ENCODE measurements at places on chromosomes 12 and 14.
A peak's percentile ranks its signal among the peaks of the same experiment; 100 is the strongest.

- no peak for DNase-seq
Observed at GRCh38 chr14:103026988-103027387, 30.4 kb downstream of the CDC42BPB start.

DNA sequence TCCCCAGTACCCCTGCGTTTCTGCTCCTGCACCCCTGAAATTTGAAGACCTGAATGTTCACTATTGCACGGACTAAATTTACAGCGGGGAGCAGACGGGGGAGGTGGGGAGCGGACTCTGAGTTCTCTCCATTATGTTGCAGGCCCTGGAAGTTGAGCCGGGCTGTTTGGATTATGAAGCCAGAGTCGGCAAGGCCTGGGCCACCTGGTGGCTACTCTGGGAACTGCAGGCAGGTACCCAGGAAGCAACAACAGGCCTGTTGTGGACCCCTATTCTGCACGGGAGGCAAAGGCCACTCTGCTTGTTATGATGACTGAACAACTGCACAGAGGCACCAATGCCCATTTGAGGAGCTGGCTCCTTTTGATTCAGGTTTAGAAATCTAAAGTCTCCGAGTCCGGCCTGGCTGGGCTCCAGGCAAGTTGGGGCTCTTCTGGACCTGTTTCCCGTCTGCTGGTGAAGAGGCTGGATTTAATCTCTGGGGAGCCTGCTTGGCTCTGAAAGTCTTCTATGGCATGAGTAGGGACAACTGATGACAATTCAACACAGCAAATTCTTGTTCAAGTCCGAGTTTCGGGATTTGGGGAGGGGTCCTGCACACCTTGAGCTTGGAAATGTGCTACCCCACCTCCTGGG lies 34.1 kb upstream of the FAM181A start:
- DNase-seq: peak; percentile 56

DNA sequence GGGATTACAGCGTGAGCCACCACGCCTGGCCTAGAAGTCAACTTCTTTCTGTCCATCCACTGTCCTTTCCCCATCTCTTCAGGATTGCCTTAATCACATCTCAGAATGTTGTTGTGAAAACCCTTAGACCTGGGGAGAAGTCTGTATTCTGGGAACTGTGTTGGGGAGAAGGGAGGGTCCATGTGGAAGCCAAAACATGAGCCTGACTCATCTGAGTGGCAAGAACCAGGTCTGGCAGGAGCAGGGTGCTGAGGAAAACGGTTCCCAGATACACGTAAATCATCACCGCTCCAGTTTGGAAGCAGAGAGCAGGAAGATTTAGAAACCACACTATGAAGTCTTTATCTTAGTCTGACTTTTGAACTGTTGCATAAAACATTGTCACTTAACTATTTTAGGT lies 245.6 kb upstream of the RGS6 start:
- DNase-seq: no peak

DNA sequence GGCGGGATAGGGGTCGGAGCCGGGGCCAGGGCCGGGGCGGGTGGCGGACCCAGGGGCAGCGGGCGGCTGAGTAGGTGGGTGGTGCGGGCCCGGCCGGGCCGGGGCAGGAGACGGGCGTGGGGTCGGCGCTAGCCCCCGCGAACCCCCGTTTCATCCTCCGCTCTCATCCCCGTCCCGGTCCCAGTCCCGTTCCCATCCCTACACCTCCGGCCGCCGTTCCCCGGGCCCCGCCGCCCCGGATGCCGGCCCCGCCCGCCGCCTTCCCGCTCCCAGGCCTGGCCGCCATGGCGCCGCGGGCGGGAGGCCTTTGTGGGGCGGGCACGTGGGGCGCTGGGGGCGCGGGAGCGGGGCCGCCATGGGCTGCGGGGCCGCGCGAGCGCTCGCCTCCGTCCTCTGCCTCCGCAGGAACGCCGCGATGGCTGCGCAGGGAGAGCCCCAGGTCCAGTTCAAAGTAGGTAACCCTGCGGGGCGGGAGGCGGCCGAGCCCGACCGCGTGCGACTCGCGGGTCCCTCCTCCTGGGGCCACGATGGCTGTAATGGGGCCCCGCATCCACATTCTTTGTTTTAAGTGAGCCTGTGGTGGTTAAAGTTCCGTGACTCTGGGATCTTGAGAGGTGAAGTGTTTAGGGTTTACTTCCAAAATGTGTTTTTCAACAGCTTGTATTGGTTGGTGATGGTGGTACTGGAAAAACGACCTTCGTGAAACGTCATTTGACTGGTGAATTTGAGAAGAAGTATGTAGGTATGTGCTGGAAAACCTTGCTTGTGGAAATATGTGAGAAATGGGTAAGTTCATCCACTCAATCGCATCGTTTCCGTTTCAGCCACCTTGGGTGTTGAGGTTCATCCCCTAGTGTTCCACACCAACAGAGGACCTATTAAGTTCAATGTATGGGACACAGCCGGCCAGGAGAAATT lies 572 bp downstream of the RAN start:
- no peak for DNase-seq

- no peak for DNase-seq
Observed at GRCh38 chr14:90692826-90693225, 123.4 kb downstream of the TTC7B start.

- DNase-seq: no peak
Observed at GRCh38 chr14:98868866-98869265, 403.1 kb downstream of the BCL11B start.

GRCh38 chr12:60205500-60205899 lies 609.7 kb downstream of the SLC16A7 start:
- DNase-seq: no peak

DNA sequence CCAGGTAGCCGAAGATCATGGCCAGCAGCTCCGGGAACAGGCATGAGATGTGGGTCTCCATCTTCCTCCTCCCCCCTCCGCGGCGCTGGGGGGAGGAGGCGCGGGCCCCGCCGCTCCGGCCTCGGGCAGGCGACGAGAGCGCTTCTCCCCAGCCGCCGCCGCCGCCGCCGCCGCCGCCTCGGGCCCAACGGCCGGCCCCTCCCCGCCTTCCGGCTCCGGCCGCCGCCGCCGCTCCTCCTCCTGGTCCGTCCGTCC lies 448 bp downstream of the FBXL14 start:
- no peak for DNase-seq

GRCh38 chr12:83807871-83808270 lies 1104.7 kb downstream of the SLC6A15 start:
- no peak for DNase-seq

- no peak for DNase-seq
Observed at GRCh38 chr12:65656156-65656882, 168.0 kb upstream of the HMGA2 start.

DNA sequence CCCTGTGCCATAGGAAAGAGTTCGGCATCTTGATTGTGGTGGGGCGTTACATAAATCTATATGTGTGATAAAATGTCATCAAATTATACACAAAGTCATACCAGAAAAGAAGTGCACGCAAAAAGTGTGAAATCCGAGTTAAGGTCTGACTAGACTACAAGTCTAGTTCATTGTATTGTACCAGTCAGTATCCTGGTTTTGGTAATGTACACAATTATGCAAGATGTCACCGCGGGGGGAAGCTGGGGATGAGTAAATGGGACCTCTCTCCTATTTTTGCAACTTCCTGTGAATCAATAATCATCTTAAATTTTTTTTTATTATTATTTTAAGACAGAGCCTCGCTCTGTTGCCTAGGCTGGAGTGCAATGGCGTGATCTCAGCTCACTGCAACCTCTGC lies 43.2 kb upstream of the BCL11B start:
- DNase-seq: no peak

DNA sequence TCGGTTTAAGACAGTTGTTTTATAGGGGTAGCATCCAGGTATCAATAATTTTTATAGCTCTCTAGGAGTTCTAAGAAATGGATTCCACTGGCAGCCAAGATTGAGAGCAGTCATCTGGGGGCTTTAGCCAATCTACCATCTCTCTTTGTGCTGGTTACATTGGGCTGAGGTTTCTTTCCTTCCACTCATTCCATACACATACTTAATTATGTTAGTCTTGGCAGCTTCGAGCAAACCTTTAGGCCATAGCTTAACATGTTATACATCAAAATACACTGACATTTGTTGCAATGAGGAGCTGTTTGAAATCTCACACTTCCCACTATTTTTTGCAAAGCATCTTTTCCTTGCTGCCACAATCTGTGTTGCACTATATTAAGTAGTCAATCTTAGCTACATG lies 63.1 kb downstream of the ARMH4 start:
- DNase-seq: no peak

GRCh38 chr14:75486318-75486717 lies 36.0 kb upstream of the BATF start:
- no peak for DNase-seq

GRCh38 chr12:30925607-30926242 lies 823 bp upstream of the TSPAN11 start:
- DNase-seq: no peak

- no peak for DNase-seq
Observed at GRCh38 chr14:33499687-33500086, 451.2 kb downstream of the EGLN3 start.

DNA sequence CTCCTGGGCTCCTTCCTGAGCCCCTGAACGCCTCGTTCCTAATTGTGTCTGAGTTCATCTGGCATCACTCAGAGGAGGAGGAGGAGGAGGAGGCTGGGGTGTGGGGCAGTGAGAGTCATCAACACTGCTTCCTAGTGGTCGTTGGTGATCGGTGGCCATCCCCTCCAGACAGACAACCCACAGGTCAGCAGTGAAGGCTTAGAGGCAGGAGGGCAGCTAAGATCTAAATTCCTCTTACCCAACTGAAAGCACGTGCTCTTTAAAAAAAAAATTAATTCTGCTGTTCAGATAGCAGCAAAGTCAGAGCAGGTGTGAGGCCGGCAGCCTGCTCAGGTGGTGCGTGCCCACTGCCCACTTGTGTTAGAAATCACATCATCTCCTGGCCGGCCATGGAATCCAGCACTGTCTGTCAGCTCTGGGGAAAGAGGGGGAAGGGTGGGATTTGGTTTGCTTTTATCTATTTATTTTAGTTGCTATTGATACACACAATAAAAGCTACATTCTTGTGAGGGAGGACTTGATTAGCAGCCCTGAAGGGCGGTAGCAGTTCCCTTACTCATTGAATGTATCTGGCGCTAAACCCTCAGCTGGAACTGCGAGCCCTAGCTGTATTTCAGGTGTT lies 46.6 kb downstream of the PPP2R5C start:
- no peak for DNase-seq

- no peak for DNase-seq
Observed at GRCh38 chr12:52323416-52324152, 2.4 kb upstream of the KRT83 start.

DNA sequence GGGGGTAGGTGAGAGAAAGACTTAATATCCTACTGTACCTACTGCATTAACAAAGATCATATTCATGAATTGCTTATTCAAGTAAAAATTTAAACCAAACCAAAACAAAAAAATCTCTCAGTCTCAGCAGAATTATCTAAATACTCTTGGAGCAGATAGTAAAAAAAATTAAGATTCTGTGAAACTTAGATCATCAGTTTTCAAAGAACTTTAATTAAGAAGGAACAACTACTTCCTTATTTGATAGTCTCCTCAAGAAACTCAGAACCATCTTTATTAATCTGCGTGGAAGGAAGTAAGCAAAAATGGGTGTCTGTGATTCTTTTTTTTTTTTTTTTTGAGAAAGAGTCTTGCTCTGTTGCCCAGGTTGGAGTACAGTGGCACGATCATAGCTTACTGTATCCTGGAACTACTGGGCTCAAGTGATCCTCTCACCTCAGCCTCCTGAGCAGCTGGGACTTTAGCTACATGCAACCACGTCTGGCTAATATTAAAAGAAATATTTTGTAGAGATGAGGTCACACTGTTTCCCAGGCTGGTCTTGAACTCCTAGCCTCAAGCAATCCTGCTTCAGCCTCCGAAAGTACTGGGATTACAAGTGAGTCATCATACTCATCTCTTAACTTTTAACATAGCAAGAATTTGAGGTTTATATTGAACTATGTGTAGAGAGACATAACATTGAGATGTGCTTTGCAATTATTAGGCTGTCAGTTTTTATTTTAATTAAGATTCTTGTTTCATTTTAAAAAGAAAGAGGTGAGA lies 37.4 kb downstream of the GAS2L3 start:
- DNase-seq: no peak

DNA sequence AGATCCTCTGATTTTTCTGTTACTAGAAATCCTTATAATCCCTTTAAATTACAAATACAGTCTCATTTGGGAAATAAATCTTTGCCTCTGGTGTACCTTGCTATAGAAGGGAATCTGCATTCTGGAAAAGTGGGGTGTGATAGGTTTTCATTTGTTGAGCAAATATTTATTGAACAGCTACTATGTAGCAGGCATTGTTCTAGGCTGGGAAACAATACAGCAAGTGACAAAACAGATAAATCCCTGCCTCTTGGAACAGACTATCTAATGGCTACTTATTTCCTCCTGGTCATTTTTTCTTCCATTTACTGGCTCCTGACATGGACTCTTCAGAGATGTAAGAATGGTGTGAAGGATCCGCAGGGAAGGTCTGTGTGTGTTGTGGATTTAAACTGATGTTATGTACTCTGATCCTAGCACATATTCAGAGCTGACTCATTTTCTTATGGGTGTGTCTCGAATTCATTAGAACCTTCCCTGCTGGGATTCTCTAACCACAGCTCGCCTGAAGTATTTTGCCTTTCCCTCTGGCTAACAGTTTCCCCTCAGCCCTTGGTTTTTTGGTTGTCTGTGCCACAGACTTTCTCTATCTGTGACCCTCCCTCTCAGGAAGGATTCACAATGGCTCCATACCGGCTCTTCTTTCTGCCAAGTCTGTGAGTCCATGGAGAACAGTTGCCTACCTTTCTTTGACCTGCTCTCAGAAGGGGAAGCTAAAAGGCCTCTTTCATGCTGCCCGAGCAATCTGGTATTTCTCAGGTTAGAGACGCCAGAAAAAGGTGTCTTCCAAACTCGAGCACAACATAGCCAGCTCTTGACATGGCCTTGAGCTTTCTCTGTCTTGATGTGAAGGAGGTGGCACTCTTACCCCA lies 53.7 kb downstream of the TMTC2 start:
- DNase-seq: no peak

DNA sequence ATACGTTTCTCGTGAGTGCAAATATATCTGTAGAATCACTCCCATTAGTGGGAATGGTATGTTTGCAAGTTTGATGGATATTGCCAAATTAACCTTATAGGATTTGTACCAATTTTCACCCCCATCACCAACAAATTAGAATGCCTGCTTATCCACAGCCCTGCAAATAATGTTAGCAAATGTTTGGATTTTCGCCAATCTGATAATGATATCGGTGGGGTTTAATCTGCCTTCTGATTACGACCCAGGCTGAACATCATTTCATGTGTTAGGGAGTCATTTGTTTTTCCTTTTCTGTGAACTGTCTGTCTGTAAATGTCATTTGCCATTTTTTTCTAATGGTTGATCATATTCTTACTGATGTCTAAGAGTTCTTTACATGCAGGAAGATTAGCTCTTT lies 4.1 kb upstream of the DAZAP2 start:
- no peak for DNase-seq

DNA sequence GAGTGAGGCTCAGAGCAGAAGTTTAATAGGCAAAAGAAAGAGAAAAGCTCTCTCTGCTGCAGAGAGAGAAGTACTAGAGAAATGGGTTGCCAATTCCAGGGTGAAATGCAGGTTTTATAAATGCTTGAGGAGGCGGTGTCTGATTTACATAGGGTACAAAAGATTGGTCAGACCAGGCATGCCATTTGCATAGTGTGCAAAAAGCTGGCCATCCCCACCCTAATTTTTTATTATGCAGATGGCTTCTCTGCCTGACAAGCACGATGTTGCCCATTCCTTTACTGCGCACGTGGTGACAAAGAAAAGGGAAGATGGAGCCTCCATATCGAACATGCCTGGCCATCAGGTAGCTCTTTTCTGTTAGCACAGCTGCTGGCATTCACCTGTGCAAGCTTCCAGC lies 209.3 kb upstream of the PPFIA2 start:
- DNase-seq: no peak
